Activated T-cell treated with anti-CD3 and anti-CD28 coated beads, Interleukin-2, amount 50 U/mL, for 72 hours (primary cell): ENCODE measurements at places on chromosomes 5 and 9. TPM values are rescaled to one million over a fixed set of nuclear protein-coding genes. Genes with fewer than 3 reads are reported as not detected.

GABRA6 gene
- not detected for total RNA-seq

KIF4B gene
- total RNA-seq = 0.30 TPM

- no peak for DNase-seq
Observed at GRCh38 chr9:110950041-110950645, 88.1 kb downstream of the LPAR1 start.

DNA sequence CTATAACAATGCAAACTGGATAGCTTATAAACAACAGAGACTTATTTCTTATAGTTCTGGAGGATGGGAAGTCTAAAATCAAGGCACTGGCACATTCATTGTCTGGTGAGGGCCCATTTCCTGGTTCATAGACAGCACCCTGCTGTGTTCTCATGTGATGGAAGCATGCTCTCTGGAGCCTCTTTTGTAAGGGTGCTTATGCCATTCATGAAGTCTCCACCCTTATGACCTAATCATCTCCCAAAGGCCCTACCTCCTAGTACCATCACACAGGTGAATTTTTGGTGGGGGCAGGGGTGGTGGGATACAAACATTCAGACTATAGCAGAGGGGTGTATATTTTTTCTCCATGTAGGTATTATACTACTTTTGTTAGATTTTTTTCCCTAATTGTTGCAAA is 92.4 kb downstream of the UNC13B start:
- DNase-seq = no peak

DNA sequence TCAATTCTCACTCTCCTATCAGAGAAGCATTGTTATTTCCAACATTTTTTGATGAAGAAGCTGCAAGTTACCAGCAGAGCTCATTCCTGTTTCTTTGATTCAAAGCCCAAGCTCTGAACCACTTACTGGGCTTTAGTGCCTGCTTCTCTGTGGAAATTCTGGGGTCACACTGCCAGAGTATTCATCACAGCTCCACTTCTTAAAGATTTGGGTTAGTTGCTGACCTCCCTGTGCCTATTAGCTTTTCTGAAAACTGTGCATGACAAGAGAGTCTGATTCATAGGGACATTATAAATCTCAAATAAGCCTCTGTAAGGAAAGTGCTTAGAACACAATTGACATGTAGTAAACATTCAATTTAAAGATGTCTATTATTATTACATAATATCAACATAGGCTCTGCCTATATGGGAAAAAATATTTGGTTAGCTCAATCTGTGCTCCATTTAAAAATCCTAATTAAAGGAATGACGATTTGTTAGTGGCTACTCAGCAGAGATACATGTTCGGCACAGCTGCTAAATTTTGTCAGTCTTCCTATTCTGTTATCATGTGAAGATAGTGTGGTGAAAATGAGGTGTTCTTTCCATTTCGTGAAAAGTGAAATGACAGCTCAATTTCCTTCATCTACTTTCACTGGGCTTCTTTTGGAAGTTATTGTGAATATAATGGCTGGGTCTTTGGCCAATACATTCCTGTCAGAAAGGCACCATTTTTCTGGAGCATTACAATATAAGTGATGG is 293.0 kb downstream of the KCTD16 start:
- DNase-seq = no peak

DNA sequence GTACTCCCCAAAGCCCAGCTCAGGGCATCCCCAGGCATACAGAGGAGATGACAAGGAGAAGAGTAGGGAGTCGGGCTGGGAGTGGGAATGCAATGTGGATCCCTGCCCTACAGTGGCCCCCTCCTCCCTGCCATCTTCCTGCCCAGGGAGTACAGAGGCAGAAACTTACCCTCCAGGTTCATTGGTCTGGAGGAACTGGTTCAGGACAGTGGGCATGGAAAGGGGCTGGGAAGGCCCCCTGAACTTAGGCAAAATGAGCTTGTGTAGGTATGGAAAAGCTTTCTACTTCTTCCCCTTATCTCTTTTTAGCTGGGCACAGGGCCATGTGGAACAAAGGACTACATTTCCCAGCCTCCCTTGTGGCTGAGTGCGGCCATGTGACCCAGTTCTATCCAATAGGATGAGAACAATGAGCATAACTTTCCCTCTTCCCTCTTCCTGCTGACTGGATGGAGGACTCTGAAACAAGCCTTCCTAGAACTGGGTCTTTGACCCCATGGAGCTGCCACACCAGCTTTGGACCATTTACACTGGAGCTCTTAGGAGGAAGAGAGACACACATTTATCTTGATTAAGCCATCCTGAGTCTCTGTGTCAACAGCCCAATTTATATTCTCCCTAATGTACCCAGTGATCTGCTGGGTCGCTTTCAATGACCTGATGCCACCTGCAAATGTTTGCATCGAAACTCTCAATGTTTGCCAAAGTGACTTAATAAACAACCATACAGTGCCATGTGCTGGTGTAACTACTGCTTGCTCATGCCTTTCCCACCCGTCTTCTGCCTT is 25.0 kb upstream of the HMCN2 start:
- peak; percentile 26 for DNase-seq

GRCh38 chr5:6496636-6497035 is 48.0 kb downstream of the UBE2QL1 start:
- DNase-seq = no peak

- DNase-seq = no peak
Observed at GRCh38 chr5:132791026-132791425, 14.0 kb upstream of the SEPTIN8 start.

GRCh38 chr5:170000155-170000554 is 19.9 kb upstream of the INSYN2B start:
- no peak for DNase-seq

- peak; percentile 34 for DNase-seq
Observed at GRCh38 chr5:180648658-180649296, 623 bp downstream of the FLT4 start.

- DNase-seq = no peak
Observed at GRCh38 chr5:17206021-17206420, 11.4 kb upstream of the BASP1 start.
